Stimulated activated CD4-positive, alpha-beta T cell treated with anti-CD3 and anti-CD28 coated beads, Interleukin-1b, Interleukin-23, amount 100 ng/mL, for 1 hour (primary cell): ENCODE measurements at places on chromosomes 6 and 20.
A peak's percentile ranks its signal among the peaks of the same experiment; 100 is the strongest.

DNA sequence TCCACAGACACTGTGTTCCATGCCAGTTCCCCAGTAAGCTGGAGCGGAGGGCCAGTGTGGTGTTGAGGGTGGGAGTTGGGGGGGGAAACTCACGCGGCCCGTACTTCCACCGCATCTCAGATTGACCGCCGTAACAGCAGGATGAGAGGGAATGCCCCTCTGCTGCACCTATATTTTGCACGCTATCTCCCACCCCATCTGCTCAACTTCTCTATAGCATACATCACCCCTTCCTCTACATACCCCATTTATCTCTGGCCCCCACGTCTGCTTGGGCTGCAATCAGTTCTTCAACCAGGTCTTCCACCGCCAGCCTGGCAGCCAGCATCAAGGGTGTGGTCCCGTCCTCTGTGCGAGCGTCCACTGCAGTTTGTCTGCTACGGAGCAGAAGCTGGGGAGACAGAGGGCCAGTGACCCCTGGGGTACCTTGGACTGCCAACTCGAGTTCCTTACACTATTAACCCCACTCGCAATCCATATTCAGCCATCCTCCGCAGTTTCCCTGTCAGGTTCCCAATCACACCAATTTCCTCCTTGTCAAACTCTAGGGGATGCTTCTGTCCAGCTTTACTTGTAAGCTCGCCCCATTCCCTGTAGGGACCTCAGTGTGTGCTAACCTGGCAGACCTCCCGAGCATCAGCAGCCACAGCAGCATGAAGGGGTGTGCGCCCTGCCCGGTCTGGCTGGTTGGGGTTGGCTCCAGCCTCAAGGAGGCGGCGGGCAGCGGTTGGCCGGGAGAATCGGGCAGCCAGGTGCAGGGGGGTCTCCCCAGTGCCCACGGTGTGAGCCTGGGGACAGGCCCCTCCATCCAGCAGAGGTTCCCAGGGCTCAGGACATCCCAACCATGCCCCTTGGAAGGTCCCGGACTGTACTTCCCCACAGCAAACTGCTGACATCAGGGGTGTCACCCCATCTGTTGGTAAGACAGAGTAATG, 4.5 kb upstream of the GPSM3 start:
- DNase-seq = no peak

GRCh38 chr20:47775841-47776240, 9.4 kb downstream of the SULF2 start:
- no peak for DNase-seq

- DNase-seq = no peak
Measured at GRCh38 chr20:58930496-58930895, 50.6 kb upstream of the NELFCD start.

DNA sequence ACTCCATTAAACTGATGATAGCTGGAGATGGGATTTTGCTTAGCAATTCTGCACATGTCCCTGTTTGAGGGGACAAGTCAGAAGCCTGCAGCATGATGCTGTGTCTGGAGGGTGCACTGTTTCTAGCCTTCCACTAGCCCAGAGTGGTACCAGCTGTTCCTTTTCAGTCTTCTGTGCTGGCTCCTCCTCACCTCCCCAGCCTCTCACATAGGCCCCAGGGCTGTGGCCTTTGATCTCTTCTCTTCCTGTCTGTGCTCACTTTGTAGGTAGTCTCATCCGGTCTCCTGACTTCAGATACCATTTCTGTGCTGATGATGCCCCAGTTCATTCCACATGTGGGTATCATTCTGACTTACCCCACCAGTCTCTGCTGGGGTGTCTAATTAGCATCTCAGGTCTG, 126.3 kb downstream of the HIVEP1 start:
- DNase-seq = no peak

- no peak for DNase-seq
Measured at GRCh38 chr6:63610944-63611343, 24.7 kb upstream of the PHF3 start.

GRCh38 chr6:128400875-128401274, 119.5 kb downstream of the PTPRK start:
- DNase-seq = no peak

- DNase-seq = peak; percentile 51
Measured at GRCh38 chr6:43771858-43772680, 2.1 kb downstream of the VEGFA start.

DNA sequence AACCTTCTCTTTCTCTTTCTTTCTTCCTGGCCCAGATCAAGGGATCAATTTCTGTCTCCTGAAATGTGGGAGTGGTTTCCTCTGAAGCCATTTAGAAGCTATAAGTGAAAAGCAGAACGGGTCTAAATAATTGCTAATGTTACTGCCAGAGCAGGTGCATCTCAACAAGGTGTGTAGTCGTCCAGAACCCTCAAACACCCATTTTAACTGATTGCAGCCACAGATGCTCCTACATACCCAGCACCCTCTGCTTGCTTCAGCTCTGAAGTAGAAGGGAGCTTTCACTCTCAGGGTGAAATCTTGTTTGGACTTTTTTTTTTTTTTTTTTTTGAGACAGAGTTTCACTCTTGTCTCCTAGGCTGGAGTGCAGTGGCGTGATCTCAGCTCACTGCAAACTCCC, 592.1 kb upstream of the ARID1B start:
- no peak for DNase-seq

GRCh38 chr6:70412252-70413113, 825 bp upstream of the FAM135A start:
- peak; percentile 2 for DNase-seq

GRCh38 chr6:46895930-46896329, 25.8 kb downstream of the ADGRF5 start:
- DNase-seq = no peak

- no peak for DNase-seq
Measured at GRCh38 chr20:46240065-46240464, 68.2 kb downstream of the CDH22 start.

DNA sequence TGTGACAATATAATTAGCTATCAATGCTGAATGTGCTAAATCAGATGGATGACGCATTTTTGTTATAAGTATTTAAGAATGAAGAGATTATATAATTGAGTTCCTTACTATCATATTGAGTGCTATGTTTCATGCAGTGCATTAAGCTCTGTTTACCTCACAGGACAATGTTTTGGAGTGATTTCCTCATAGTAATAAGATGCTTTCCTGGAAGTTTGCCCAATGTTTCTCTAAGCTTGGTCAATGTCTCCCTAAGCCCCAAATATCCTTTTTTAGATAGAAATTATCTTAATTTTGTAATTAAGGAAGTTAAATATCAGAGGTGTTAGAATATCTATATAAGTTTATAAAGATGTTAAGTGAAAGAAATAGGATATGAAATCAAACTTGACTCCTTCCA, 489.6 kb downstream of the MMUT start:
- DNase-seq = no peak

GRCh38 chr6:84033523-84034451, at the start of gene MRAP2:
Gene MRAP2 (plus strand): TSS chr6:84033772. CDS start chr6:84055319, 21,547 bp downstream.
- DNase-seq = no peak

DNA sequence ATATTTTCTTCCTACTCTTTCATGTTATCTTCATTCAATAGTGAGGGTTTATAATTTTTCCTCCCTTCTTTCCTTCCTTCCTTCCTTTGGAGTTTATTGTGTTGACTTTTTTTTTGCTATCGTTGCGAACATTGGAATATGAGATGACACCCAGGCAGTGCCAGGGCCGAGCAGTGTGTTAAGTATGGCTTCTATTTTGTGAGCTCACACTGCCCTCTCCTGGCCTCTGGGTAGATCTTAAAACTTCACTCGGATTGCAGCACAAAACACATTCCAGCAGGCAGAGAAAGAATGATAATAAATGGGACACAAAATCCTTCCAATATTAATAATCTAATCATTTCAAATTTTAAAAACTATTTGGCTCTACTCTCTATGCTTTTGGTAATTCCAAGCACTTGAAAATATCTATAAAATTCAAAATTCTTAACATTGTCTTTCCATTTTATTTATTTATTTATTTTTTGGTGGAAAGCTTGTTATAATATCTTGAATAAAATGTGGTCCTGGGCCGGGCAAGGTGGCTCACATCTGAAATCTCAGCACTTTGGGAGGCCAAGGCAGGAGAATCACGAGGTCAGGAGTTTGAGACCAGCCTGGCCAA, 147.4 kb upstream of the OLIG3 start:
- peak; percentile 11 for DNase-seq

DNA sequence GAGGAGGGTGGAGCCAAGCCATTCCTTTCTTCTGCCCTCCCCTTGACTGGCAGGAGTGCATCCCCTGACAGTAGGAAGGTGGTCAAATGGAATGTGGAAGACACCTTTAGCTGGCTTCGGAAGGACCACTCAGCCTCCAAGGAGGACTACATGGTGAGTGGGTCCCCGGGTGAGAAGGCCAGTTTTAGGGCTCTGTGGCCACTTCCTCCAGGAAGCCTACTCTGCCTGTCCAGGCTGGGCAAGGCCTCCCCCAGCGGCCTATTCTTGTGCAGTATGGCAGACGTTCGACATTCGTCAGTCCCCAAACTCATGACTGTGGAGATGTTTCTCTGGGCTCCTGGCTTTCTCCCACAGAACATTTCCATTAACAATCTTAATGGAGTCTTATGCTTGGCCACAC, 9.1 kb downstream of the PCIF1 start:
- DNase-seq = no peak

DNA sequence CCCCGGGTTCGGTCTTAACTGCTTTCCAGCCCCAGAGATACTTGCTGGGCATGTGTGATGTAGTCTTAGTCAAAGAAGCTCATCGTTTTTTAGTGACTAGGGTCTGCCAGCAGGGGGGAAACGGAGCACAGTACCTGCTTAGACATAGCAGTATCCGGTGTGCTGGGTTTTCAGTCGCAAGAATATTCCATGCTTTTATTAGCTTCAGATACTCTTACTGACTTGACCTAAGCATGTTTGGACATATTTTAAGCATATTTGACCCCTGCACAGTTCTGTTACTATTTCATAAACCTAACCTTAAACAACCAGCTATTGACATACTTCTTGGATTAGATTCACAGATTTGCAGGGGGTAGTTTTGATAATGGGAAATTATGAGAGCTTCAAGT, 3.0 kb downstream of the E2F3 start:
- peak; percentile 28 for DNase-seq

DNA sequence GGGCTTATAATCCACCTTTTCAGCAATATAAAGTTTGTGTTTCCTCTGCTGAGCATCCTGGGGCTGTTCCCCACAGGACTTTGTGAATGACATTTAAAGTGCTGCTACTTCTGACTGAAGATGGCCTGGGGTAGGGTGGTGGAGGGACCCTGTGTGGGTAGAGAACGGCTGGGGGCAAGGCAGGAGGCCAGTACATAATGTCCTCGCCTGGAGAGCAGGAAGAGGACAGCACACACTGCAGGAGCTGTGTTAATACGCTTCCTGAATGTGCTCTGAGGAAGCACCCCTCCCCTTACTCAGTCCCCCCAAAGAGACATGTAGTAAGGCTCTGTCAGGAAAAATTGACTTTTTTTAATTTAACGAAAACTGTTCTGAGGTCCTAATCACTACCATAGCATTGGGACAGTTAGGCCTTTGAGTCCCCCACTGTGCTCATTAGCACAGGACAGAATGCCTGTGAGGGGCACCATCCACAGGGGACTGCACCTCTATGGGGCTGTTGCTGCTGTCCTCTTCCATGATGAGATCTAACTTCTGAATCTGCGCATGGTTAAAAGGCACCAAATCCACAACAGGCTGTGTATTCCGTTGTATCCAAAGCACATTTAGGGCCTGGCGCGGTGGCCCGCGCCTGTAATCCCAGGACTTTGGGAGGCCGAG, 68.5 kb downstream of the LYRM4 start:
- no peak for DNase-seq

DNA sequence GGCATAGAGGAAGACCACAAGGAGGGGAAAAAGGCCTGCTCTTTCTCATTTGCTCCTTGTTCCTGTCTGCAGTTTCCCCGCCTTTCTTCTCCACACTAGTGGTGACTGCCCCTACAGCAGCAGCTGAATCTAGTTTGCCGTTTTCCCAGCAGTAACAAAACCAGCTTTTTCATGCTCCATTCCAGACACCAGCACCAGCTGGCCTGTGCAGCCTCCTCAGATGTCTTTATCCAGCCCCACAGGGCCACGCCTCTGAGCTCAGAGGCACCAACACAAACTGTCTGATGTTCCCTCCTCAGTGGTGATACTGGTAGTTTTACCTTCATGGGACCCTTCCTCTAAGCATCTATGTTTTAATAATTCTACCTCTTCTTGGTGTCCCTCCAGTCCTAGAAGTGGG, 70.4 kb upstream of the SLC24A3 start:
- DNase-seq = no peak

DNA sequence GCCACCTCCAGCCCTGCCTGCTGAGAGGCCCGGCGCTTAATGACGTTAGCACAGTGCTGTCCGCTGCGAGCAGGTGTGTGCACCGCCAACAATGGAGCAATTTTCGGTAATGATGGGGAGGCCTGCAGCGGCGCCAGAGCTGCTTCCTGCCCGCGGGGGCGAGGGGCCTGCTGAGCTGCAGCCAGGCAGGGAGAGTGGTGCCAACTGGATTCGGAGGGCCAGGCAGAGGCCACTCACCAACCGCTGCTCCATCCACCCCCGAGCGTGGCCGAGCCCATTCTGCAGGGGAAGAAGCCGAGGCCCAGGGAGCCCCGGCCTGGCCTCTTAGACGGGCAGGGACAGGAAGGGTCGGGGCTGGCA, 9.6 kb downstream of the HRH3 start:
- no peak for DNase-seq

- DNase-seq = no peak
Measured at GRCh38 chr6:45474376-45474775, 96.6 kb upstream of the SUPT3H start.
